ENCODE measurements at places on chromosomes 3 and 15. TPM values are rescaled to one million over a fixed set of nuclear protein-coding genes. Genes with fewer than 3 reads are reported as not detected.

The ACOX2 gene
- total RNA-seq = 0.31 TPM

The PODXL2 gene
- 57.6 TPM for total RNA-seq

The WDR93 gene
- total RNA-seq = not detected

The COL7A1 gene
- 5.2 TPM for total RNA-seq

The CTXND1 gene
- not detected for total RNA-seq

The SIDT1 gene
- 0.10 TPM for total RNA-seq

The LINS1 gene
- total RNA-seq = 11.1 TPM

The CD86 gene
- 0.97 TPM for total RNA-seq

The TMC3 gene
- total RNA-seq = not detected

The HESX1 gene
- total RNA-seq = 11.9 TPM

The AMIGO3 gene
- 10.4 TPM for total RNA-seq

The FILIP1L gene
- total RNA-seq = not detected

The SAXO2 gene
- total RNA-seq = not detected

The LYZL4 gene
- not detected for total RNA-seq

The TRIM42 gene
- not detected for total RNA-seq

The FGF12 gene
- total RNA-seq = 7.6 TPM

The NEIL1 gene
- 9.7 TPM for total RNA-seq

The NR1I2 gene
- 4.4 TPM for total RNA-seq

The CHRM5 gene
- not detected for total RNA-seq

The CACNA2D3 gene
- 2.3 TPM for total RNA-seq

The PCOLCE2 gene
- total RNA-seq = 18.6 TPM

The VPS8 gene
- 45.5 TPM for total RNA-seq

The FAM174B gene
- total RNA-seq = 25.1 TPM

The CALML4 gene
- 15.8 TPM for total RNA-seq

The CILP gene
- 0.03 TPM for total RNA-seq

The STRIT1 gene
- not detected for total RNA-seq

The TM4SF4 gene
- total RNA-seq = not detected

The KBTBD12 gene
- total RNA-seq = 0.23 TPM

The NOX5 gene
- 0.03 TPM for total RNA-seq

The CD96 gene
- not detected for total RNA-seq

The CX3CR1 gene
- 0.24 TPM for total RNA-seq
